WERI-Rb-1 (cell line): ENCODE measurements at places on chromosomes 5 and 9.

GRCh38 chr9:110922145-110922544, 116.1 kb downstream of the LPAR1 start:
- no peak for DNase-seq

DNA sequence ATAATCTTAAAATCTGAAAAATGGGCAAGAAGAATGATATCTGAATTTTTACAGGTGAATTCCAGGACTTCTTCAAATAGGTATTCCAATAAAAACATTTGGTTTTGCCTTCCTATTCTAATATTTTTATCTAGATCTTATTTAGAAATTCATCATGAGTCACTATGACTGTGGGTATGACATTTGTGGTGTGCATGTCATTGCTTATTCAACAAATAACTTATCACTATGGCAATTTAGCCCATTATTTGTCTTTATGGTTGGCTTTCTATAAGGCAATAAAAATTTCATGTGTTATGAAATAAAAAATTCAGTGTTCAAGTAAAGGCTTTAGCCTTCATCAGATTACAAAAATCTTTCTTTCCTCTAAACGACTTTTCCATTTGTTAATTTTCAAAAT, 1139.6 kb upstream of the NUDT12 start:
- DNase-seq, result no peak

DNA sequence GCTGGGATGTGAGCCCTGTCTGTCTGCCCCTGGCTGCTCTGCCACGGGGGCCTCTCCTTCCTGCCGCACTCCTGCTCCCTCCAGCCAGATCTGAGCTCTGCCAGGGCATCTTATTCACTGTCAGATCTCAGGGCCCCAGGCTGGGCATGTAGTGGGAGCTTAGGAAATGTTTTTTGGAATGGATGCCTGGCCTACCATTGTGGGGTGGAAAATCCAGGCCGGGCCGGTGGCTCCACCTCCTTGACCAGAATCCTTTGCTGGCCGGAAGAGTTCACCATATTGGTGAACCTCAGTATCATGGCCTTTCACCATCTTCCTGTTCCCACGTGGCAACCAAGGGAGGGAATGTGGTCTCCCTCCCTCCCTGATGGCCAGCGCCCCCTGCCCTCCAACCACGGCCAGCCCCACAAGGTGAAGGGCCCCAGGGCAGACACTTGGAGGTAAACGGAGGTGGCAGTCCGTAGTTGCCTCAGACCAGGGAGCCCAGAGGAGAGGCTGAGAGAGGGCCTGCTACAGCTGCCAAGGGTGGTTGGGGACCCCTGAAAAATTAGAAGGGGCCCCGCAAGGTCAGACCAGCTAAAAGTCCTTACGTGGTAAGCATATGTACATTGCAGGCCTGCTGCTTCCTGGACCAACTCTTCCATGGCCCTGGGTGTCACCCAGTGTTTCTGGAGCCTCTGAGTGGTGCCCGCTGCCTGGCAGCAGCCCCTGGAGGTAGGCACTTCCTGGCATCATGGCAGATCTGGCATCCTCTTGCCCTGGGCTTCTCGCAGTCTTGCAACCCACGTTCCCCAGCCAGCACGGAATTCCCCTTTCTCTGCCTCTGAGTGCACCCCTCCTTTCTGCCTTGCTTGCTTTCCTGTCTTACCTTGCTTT, 153.3 kb downstream of the RGS3 start:
- DNase-seq, result no peak

DNA sequence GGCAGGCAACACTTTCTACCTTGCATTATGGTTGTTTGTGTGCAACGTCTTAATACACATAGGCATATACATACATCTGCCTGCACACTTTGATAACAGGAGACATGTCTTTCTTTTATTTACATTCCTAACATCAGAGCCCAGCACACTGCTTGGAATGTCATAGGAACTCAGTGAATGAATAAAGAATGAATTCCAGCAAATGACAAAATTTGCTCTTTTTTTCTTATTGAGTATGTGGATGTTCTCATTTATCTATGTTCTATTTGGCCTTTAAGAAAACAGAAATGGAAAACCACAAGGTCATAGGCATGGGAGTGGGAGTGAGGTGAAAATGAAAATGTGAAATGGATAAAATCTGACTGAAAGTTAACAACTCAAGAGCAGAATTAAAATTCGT, 36.3 kb upstream of the PALM2AKAP2 start:
- DNase-seq, result no peak

DNA sequence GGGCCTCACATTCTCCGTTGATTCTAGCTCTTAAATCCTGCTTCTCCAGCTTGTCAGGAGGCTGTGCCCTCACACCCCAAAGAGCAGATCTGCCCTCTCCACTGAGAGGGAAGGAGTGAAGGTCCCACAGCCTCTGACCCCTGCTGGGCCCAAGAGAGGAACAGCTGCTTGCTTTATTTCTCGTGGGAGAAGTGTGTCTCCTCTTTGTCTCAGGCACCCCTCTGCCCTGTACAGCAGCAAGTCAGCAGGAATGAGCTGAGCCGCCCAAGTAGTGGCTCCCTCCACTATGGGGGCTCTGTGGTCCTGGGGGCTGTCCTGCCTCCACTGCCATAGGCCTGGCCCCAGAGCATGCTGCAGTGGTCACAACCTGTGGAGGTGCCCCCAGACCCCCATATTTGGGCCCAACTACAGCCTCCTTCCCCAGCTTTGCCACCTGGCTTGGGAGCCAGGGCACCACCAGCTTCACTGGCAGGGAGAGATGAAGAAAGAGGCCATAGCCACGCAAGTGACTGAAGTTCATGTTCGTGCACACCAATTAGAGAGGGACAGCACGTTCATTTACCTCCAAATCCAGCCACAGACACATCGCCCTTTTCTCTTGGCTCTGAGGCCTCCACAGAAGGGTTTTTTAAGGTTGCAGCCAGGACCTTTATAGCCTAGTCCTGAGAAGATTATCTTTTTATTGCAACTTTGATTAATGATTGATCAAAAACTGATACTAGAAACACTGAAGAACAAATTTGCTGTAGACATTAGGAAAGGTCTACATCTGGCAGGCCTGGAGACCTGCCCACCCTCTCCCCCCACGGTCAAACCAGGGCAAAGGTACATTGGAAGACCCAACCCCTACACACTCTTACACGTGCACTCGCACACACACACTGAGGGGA, 27.5 kb downstream of the IRF1 start:
- DNase-seq, result no peak

DNA sequence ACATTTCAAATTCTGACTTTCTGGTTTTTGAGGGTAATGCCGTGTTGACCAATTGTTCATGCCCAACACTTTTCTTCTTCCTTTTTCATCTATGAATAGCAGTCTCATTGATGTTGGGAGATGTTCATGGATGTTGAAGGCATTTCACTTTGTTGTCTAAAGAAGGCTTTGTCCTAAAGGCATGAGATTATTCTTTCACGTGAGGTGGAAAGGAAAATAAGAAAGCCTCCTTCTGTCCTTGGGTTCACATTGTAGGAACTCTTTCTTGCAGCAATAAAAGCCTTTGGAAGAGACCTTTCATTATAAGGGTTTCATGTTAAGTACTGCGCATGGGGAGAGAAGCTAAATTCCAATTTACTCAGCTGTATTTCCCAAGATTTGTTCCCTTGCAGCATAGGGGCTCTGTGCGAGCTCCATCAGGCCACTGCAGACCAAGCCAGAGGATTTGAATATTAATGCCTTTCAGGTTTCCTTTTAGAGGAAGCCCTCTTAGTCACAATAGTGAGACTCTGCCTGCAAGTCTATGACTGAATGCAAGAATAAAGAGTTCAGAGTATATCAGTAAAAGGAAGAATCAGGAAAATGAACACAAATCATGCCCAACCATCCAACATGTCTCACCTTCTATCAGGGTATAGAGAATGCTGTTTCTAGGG, 274.6 kb downstream of the TMEM38B start:
- no peak for DNase-seq

- DNase-seq, result no peak
Observed at GRCh38 chr5:134594797-134595457, 37.7 kb downstream of the SAR1B start.

DNA sequence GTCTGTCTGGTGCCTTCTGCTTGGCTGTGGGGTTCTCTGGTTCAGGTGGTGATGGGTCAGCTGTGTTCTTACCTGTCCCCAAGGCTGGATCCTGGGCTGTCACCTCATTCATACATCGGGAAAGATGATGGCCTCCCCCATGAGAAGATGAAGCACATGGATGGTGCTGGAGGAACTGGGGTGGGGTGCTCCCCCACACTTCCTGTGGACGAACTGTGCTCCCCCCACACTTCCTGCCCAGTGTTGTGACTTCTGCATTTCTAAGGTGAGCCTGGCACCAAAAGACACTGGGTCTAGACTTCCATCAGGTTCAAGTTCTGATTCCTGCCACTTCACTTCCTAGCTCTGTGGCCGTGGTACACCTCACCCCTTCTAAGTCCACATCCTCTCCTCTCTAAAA, 4.3 kb upstream of the SURF6 start:
- no peak for DNase-seq

GRCh38 chr5:34736445-34737115, 80.5 kb downstream of the RAI14 start:
- DNase-seq, result no peak

GRCh38 chr5:170355601-170356098, 33.5 kb downstream of the KCNMB1 start:
- DNase-seq, result no peak

DNA sequence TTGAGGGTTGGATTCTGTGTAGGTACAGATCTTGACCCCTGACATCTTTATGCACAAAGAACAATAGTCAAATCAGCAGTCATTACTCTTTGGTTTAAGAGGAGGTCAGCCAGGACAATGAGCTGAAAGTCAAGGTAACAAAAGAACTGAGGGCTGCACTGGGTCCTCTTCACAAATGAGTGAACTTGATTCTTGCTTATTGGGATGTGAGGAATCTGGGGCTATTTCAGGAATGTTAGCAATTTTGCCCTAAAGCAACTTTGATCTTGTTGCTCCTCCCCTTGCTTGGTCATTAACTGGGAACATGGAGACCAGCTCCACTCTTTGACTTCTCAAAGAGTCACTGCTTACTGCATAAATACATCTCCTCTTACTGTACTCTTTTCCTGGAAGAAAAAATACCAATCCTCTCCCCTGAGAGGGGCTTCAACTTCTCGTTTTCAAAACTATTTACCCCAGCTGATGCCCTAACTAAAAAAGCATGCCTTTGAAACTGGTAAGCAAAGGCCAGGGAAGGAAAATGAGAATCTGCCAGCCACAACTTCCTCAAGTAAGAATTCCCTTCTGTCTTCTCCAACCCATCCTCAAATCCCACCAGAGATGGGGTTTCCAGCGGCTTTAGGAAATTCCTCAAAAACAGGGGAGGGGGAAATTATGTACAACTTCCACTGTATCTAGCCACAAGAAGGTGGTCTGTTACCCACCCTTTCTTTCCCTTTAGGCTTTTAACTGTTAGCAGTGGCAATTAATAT, 368.3 kb downstream of the ENC1 start:
- DNase-seq, result no peak

DNA sequence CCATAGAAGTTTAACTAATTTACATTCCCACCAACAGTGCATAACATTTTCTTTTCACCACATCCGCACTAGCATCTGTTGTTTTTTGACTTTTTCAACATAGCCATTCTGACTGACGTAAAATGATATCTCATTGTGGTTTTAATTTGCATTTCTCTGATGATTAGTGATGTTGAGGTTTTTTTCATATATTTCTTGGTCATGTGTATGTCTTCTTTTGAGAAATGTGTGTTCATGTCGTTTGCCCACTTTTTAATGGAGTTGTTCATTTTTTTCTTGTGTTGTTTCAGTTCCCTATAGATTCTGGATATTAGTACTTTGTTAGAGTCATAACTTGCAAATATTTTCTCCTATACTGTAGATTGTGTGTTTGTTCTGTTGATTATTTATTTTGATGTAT, 163.4 kb downstream of the FER start:
- DNase-seq, result no peak

- DNase-seq, result peak; percentile 90
Observed at GRCh38 chr9:125407974-125408900, 146.6 kb downstream of the GAPVD1 start.

DNA sequence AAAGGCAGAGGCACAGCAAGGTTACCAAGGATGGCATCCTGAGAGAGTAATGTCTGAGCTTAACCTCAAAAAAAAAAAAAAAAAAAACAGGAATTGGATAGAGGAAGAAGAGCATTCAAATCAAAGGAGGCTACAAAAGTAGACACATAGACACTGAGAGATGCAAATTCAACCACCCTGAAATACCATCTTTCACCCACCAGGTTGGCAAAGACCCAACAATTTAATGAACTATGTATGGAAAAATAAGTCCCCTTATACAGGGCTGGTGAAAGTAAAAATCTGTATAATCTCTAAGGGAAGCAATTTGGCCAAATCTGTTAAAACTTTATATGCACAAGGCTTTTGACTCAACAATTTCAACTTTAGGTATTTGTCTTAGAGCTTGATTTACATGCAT, 4.9 kb downstream of the NADK2 start:
- DNase-seq, result no peak

DNA sequence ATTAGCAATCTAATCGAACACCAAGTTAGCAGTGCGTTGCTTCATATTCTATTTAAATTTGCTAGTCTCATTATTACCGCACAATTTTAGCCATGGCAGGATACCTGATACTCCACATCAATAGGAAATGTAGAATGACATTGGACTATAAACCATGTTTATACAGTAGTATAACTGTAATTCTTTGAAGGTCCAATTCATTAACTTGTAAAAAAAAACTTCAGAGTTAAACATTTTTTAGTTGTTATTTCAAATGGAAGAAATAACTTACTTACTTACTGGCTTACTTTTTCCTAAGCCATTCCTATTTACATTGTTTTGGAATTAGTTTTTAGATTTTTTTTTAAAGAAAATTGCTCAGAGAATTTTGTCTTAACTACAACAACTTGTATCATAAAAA, 35.4 kb upstream of the ACOT12 start:
- DNase-seq, result no peak

- no peak for DNase-seq
Observed at GRCh38 chr9:134066913-134067851, 644 bp downstream of the BRD3 start.

DNA sequence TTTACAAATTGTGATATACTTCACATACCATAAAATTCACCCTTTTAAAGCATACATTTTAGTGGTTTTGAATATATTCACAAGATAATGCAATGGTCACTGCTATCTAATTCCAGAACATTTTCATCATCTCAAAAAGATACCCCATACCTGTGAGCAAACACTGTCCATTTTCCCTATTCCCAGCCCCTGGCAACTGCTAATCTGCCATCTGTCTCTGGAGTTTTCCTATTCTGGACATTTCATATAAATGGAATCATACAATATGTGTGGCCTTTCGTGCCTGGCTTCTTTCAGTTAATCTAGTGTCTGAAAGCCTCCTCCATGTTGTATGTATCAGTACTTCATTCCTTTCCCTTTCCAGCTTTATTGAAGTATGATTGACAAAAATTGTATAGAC, 14.7 kb downstream of the SNX30 start:
- DNase-seq, result no peak
